ENCODE measurements at places on chromosomes 6 and 20.

DNA sequence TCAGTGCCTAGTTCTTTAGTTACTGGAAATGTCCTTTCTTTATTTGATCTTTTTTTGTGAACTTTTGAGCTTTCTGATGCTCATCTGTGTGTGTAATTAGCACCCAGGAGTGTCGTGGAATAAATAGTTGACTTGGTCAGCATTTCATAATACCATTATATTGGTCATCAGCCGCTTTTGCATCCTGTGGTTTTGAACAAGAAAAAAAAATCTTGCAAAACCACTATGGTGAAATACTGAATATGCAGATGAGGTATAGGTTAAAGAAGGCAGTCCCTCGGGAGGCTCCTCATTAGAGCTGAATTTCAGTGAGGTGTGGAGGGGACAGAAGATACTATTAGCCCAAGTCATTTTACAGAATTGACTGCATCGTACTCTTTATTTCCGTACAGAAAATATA lies 90.1 kb downstream of the FOXO3 start:
- no peak for DNase-seq

- DNase-seq = no peak
Measured at GRCh38 chr20:59807909-59808728, 125.3 kb downstream of the SYCP2 start.

DNA sequence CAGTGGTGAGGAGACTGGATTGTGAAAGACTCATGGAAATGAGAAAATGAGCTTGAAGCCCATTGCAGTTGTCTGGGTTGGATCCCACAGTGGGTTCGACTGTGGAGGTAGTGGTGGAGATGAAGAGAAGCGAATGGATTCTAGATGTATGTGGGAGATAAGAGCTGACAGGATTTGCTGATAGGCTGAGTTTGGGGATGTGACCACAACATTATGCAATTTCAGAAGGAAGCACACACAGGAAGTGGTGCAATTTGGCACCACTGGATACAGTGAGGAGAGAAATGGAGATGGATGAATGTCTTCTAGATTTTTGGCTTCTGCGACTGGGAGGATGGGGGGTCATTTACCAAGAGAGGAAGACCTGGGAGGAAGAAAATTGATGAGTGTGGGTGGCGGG lies 64.4 kb upstream of the MAFB start:
- DNase-seq = no peak

- no peak for DNase-seq
Measured at GRCh38 chr6:36216559-36216958, 20.0 kb downstream of the BRPF3 start.

DNA sequence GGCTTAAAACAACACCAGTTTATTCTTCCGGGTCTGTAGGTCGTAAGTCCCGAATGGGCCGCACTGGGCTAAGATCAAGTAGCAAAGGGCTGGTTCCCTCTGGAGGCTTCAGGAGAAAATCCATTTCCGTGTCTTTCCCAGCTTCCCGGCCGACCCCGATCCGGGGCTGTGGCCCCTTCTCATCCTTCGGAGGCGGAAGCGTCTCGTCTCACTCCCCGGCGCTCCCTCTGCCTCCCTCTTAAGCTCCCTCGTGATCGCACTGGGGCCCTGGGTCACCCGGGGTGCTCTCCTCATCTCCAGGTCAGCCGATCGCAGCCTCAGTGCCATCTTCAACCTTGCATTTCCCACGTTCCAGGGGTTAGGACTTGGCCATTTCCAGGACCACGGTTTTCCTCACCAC lies 199.4 kb downstream of the WDR27 start:
- DNase-seq = no peak

DNA sequence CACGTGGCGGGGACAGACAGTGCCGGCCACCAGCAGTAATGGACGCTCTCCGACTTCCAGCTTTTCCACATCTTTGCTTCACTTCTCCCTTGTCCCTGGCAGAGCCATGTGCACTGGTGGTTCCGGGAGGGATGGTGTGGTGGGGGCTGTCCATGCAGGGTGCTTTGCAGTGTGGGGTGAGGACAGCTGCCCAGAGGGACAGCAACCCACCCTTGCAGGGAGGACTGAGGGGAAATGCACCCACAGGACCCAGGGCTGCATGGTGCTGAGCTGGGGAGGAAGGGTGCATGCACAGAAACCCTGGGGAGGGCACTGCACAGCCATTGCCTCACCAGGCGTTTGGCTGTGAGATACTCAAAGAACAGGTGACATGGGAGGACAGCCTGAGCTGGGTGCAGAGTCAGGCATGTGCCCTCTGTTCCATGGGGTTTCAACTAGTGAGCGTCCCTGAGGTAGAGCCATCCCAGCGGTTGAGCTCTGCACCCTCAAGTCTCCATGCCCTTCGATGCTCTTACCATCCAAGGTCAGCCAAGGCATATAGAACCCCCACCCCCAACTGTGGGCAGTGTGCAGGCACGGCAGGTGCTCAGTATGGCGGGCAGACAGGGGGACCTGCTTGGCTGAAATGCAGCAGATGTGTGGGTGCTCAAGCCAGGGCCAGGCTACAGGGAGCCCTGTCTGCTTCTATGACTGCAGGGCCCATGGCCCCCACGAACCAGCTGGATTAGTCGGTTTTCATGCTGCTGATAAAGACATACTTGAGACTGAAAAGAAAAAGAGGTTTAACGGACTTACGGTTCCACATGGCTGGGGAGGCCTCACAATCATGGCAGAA lies 239.7 kb downstream of the TTLL2 start:
- DNase-seq = no peak

DNA sequence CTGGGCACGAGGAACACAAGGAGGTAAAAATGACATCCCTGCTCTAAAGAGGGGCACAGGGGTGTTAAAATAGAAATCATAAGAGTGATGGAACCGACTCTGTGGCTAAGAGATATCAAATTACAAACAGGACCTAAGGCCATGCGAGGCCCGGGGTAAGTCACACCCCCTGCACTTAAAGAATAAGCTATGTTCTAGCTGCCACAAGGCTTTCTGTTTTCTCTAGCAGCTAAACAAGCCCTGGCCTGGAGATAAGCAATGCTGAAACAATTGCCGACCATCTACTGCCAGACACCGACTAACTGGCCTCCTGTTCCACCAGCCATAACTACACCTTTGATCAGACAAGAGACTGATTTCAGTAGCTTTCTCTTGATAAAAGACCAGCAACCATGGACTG lies 32.4 kb downstream of the MDGA1 start:
- no peak for DNase-seq

GRCh38 chr6:124721331-124721730 lies 240.9 kb upstream of the RNF217 start:
- no peak for DNase-seq

DNA sequence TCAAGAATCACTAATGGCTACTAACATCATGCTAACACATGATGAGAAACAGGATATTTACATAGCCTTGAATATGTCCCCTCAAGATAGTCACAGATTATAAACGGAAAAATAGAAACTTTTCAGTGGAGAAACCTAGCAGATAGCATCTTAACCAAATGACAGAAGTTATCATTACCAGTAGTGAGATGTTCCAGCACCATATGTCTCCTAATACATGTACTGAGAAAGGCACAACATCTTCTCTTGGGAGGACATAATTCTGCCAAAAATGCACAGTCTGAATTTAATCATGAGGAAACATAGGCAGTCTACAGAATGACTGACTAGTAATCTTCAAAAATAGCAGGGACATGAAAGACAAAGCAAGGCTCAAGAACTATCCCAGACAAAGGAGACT lies 19.9 kb upstream of the PRIM2 start:
- DNase-seq = no peak

GRCh38 chr20:50248104-50248641 lies 57.5 kb downstream of the CEBPB start:
- no peak for DNase-seq

DNA sequence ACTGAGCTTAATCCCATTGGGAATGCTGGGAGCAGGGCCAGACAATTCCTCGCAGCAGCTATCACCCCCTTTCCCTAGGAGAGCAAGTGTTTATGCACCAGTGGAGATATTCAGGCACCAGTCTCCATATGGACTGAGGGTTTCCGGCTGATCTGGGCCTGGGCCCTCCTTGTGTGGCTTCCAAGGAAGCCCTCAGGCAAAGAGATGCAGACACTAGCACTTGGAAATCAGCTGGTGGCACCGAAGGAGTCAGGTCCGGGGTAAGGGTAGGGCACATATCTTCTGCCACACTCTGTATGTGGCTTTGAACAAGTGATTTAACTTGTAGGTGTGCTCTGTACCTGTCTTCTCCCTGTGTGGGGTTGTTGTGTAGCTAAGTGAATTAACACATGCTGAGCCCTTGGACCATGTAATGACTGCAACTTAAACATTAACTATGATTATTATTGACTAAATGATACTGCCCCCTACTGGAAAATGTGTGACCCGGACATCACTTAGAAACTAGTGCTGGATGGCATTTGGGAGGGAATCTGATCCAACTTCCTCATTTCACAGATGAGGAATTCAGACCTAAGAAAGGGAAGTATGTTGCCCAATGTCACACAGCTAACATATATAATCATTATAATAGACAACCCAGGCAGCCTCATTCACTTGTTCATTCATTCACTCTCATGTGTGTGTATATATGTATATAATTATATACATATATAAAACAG lies 19.3 kb upstream of the WFDC2 start:
- DNase-seq = no peak

DNA sequence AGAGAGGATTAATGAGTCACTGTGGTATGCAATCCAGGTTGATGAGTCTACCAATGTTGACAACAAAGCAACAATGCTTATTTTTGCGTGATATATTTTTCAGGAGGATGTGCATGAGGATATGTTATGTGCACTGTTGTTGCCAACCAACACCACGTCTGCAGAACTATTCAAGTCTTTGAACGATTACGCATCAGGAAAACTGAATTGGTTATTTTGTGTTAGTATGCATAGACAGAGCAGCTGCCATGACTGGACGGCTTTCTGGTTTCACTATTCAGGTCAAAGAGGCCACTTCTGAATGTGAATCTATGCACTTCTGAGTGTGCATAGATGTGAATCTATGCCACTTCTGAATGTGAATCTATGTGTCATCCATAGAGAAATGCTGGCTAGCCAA lies 134.0 kb upstream of the GRIK2 start:
- DNase-seq = no peak

DNA sequence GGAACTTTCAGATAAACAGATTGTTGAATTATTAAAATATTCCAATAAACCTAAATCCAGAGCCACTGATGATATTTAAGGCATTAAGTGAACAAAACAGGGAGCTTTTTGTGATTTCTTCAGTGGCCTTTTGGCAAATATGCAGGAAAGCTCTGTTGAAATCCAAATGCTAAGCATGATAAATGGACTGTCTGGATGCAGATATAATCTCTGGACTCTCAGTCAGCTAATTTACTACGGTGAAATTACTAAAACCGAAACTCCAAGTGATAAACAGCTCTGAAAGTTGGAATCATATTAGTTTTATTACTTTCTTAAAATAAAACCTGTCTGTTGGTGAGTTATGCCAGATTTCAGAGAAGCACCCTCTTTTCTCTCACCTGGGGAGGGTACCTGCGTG lies 120.3 kb downstream of the IMPG1 start:
- no peak for DNase-seq

DNA sequence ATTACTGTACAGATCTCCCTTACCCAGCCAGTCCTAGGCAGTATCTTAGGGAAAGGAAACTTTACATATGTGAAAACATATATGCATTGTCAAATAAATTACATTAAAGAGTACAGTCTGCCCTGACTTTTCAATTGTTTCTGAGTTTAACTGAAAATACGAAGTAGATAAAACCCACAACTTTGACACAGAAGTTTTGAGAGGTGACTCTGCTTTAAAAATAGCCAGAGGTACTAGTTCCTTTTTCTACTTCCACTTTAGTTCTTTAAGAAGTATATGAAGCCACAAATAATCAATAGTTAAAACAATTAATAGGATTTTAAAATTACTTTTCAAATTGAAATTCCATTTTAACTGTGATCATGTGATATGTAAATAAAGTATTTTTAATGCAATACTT lies 62.9 kb downstream of the BMP5 start:
- no peak for DNase-seq

GRCh38 chr6:169807229-169807628 lies 55.8 kb downstream of the ERMARD start:
- no peak for DNase-seq

DNA sequence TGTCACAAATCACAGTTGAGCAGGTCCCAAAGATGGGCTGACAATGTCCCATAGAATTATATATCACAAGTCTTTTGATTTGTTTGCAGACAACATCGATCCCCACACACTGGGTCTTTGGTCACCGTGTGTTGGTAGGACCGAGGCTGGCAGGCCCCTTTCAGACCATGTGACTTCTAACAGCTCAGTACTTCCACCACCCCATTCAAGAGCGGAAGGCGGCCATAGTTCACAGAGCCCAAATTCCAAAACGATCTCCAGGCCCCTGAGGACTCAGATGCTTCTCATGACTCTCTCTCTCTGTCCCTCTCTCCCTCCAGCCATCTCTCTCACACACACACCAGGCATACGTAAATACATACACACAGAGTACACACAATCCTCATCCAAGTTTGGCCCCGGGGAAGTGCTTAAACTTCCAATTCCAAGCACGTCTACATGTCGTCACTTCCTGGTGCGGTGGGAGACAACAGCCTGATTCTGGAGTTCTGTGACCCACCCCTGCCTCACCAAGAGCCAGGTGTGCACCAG lies 155.9 kb upstream of the INSM1 start:
- no peak for DNase-seq

DNA sequence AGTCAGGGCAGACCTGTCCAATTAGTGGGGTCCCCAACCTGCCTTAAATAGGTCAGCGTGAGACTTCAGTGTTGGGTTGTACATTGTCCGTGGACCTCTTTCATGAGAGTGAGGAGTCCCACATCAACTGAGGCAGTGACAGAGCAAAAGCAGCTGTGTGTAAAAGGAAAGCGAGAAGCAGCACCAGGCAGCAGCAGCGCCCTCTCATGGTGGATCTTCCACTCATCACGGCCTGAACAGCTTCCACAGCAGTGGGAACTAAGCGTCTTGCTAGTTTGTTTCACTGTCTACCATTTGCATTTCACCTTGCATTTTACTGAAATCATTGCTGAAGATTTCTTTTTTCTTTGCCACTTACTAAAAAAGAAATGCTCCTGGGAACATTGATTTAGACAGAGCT lies 333.8 kb downstream of the PKHD1 start:
- no peak for DNase-seq

- DNase-seq = no peak
Measured at GRCh38 chr6:89826029-89826528, 3.6 kb upstream of the CASP8AP2 start.

GRCh38 chr6:111922454-111923297 lies 49.4 kb upstream of the FYN start:
- DNase-seq = no peak

Data from non-pigmented ciliary epithelial cell (primary cell).